ENCODE measurements at places on chromosomes 16 and 17. TPM values are rescaled to one million over a fixed set of nuclear protein-coding genes. Genes with fewer than 3 reads are reported as not detected.

The SPG7 gene
- 103 TPM for total RNA-seq

The CD300A gene
- not detected for total RNA-seq

The ADGRG3 gene
- not detected for total RNA-seq

The FOXC2 gene
- total RNA-seq, result 4.5 TPM

The CTRB1 gene
- not detected for total RNA-seq

Measured in cardiac ventricle fibroblast (primary cell).